Lung microvascular endothelial cell (primary cell): ENCODE measurements at places on chromosomes 5 and 9. TPM values are rescaled to one million over a fixed set of nuclear protein-coding genes. Genes with fewer than 3 reads are reported as not detected.
A peak's percentile ranks its signal among the peaks of the same experiment; 100 is the strongest.

REEP2 gene
- 0.40 and 1.1 TPM in 2 replicates for total RNA-seq

TMEM8B gene
- under 0.01 and 0.22 TPM in 2 replicates for total RNA-seq

IFNA14 gene
- total RNA-seq: not detected in 2 replicates

HNRNPAB gene
- 41.6 and 58.1 TPM in 2 replicates for total RNA-seq

OMD gene
- not detected in 2 replicates for total RNA-seq

ACOT12 gene
- total RNA-seq: not detected in 2 replicates

DNA sequence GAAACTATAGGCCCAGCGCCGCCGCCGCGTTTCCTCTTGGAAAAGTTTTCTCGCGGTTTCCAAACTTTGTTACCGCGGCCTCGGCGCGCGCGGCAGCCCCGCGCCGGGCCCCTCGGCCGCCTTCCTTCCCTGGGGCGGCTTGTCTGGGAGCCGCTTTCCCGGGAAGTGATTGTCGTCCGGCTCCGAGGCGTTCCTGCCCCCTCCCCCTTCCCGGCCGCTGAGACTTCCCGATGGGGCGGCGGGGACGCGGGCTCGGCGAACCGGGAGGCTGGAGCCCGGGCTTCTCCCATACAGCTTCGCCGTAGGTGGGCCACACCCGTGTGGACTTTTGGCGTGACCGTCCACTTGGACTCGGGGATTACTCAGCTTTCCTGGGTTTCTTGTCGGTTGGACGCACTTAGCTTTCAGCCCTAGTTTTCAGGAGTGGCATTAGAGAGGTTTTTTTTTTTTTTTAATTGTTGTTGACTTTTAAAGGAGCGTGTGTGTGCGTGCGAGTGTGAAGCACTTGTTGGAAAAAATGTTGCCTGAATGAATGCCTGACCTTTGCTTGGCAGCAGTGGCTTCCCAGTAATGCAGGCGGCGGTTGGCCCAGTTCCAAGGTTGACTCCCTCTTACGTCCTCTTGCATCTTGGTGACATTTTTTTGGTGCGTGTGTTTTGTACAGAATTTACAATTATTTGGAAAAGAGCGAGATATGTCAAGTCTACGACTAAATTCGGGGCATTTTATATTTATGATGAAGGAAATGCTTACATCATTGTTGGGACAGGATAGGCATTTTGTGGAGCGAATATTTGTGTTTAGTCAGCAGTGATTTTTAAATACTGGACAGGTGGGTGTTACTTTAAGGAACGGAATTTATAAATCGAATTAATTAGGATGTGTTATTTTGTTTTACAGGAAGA lies 821 bp downstream of the CTNNA1 start:
- peak; percentile 95 for DNase-seq

GRCh38 chr9:137639303-137640051 lies 20.7 kb downstream of the EHMT1 start:
- DNase-seq: peak; percentile 54

DNA sequence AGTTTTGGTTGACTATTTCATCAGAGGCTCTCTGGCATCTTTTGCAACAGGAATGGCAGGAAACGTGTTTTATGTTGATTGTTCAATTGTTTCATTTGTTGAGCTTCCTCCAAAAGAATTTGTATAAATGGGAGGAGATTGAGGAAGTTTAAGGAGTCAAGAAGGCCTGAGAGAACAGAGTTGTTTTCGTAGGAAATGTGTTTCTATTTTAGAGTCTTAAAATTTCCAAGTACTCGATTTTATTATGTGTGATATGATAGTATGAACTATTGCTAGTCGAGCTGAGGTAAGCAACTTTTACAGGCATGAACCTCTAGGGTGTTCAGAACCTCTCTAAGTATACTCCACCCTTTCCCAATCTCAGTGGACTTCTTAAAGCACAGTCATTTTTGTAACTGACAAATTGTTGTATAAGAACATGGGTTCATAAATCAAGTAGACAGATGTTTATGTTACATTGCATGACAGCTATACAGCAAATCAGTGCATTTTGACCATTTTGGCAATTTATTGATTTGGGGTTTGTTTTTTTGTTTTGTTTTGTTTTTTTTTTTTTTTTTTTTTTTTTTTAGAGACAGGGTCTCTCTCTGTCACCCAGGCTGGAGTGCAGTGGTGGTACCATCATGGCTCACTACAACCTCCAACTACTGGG lies 47.4 kb downstream of the POLK start:
- peak; percentile 79 for DNase-seq

DNA sequence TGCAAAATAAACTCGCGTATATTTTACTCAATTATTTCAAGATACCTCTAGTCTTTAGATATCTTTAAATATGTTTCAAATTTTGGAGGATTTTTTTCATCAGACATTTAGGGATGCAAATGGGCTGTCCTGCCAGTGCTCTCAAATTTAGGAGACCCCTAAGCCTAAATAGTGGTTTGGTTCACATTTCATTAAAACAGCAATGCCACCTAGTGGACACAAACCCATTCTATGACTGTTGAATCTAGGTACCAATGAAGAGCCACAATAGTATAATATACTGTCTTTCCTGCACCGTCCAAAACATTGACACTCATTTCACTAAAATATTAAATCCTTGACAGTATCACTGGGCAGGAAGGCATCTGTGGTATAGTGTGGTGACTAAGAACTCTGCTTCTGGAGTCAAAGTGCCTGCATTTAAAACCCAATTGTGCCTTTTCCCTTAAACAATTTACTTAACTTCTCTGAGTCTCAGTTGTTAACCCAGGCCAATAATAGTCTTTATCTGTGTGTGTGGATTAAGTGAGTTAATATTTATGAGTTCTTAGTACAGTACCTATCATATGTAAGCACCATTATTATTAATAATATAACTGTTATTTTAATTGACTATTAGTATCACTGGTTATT lies 148.0 kb downstream of the RORB start:
- peak; percentile 25 for DNase-seq

DNA sequence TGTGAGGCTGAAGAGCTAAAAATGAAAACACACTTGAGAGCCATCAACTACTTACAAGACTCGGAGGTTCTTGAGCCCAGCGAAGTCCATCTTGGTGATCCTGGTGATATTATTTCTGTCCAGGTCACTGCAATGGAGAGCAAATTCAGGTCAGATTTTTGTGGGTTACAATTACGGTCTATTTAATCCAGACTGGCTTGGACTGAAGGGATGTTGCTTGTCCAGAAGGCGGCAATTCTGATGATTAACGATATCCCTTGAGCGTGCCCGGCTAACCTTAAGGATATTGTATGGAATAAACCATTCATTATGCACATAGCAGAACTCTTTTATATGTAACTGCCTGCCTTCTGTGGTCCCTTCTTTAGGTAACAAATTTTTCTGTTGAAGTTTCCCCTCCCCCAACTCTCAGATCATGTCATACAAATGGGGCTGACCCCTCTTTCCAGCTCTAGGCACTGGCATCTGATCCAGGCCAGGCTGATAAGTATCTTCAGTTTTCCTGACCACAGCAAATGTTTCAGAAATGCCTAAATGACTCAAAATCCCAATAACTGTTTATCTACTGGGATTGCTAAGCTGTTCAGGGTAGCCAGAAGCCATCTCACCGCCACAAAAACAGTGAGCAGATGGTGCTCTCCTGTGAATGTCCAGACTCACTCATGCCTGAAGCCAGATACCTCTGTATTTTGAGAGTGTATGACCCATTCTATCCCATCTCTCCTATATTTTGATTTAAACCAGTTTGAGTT lies 49.4 kb downstream of the SLIT3 start:
- DNase-seq: no peak

- no peak for DNase-seq
Observed at GRCh38 chr5:102857076-102857818, 102.1 kb downstream of the PAM start.

DNA sequence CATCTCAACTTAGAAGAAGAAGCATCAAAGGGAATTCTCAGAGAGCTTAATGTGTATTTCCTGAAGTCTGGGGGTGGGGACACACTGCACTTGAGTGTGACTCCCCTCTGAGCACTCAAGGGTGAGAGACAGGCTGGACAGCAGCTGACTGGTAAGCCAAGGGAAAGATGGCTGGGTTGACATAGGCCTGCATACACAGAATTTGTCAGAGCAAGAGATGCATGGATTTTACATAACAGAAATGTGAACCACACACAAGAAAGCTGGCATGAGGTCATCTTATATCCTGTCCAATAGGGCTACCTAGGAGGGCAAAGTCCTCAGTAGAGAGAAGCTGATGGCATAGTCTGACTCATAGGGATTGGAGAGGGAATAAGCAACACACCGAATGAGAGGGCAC lies 114.3 kb upstream of the EPB41L4A start:
- no peak for DNase-seq

DNA sequence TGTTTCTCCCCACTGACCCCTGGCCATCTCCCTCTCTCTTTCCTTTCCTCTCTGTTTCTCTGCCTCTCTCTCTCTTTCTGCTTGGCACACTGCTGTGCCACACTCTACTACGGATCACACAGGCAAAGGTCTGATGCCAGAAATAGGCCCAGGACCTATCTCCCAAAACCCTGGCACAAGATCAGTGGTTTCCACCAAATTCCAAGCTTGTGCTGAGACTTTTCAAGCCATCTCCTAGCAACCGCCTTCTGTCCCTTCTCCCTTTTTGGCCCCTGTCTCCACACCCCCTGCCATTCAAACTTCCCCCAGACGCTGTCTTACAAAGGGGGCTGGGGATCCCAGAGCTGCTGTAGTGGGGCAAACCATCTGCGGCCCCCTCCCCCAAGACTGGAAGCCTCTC lies 38.5 kb upstream of the RARS1 start:
- no peak for DNase-seq

GRCh38 chr9:90433398-90433941 lies 209.2 kb downstream of the DIRAS2 start:
- no peak for DNase-seq

DNA sequence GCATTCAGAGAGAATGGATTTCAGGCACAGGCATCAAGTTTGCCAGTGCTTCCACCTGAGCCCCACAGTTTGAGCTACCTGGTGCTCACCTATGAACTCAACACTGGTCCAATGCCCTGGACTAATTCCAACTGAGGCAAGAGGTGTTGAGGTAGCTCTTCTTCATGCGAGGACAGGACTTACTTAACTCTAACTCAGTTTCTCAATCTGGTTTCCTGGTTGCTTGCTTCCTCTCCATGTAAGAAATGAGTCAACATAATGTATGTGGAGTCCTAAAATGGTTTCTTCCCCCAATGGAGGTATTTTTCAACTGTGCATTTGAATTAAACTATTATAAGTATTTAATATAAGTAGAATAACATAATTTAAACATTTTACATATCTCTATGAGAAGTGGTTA lies 523.6 kb upstream of the DAB2 start:
- DNase-seq: no peak

DNA sequence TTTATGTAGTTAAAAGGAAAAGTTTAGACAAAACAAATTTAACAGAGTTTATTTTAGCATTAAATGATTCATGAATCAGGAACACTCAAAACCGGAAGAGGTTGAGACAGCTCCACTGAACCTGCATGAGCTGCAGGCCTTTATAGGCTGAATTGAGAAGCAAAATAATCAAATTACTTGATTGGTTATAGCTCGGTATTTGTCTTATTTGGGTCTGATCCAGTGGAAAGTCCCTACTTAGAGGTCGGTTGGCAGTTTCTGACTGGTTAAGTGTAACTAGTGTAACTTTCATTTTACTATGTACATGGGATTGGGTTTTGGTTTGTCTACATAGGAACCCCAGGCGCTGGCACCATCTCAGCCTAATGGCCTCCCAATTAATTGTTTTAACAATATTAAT lies 74.1 kb upstream of the PIK3R1 start:
- DNase-seq: peak; percentile 54
